ENCODE measurements at places on chromosomes 3 and 15. TPM values are rescaled to one million over a fixed set of nuclear protein-coding genes. Genes with fewer than 3 reads are reported as not detected.
A peak's percentile ranks its signal among the peaks of the same experiment; 100 is the strongest.

SYNPR gene
- not detected for total RNA-seq

PP2D1 gene
- not detected for total RNA-seq

ZBBX gene
- total RNA-seq = not detected

CCPG1 gene
- total RNA-seq = 80.9 TPM

GHSR gene
- total RNA-seq = not detected

EPB42 gene
- total RNA-seq = not detected

ADCY5 gene
- total RNA-seq = 0.51 TPM

CCDC54 gene
- not detected for total RNA-seq

SPINK8 gene
- not detected for total RNA-seq

TIGIT gene
- not detected for total RNA-seq

FGF7 gene
- 488 TPM for total RNA-seq

KNG1 gene
- not detected for total RNA-seq

GOLGA8G gene
- total RNA-seq = not detected

FOXB1 gene
- not detected for total RNA-seq

AP3B2 gene
- total RNA-seq = 0.17 TPM

DNA sequence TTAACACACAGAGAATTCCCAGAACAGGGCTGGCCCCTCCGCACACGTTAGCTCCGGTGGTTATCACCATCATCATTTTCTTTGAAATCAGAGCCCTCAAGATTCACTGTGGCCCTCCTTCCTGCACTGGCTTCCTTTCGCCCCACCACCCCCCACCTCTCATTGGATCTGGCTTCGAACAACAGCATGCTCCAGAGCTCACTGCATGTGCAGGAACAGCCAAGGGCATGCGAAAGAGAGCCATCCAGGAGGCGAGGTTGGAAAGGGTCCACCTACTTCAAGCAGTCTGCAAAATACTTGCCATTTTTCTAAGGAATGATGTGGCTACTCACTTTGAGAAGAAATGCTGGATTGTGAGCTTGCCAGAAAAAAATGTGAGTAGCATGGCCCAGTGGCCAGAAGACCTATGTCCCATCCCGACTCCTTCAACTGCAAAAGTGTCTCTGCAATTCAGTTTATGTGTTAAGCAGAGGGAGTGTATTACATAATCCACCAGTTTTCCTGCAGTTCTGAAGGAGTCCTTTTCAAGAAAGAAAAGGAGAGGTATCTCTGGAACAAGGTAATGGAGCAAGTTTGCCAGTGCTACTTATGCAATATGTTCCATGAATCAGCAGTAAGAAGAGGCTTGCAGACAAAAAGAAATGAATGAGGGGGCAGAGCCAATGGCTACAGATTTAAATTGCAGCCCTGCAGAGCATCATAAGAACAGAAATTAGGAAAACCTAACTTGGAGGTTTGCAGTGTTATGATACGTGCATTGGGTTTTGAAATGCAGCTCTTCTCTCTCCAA is 92.8 kb downstream of the OCA2 start:
- H3K4me3 ChIP-seq = no peak overlapping the region
- DNase-seq = peak; percentile 42
- no peaks in the 10 kb centered on the region for H3K4me1 ChIP-seq
- no peaks in the 10 kb centered on the region for H3K36me3 ChIP-seq
- no peaks in the 10 kb centered on the region for H3K27me3 ChIP-seq

DNA sequence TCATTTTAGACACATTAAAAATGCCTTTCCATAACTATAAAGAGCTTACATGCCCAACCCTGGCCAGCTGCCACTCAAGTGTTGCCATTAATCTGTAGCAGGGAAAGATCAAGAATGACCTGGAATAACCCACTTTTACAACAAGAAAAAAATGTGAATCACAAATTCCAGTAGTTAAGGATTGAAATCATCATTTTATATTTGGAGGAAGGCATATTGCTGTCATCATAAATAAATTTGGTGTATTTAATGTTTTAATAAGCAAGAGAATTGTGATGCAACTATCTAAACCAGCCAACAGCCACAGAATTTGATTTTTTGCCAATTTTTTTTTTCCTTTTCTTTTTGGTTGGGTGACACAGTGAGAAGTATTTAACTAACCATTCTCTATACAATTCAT is 240.0 kb upstream of the SEMA6D start:
- no peaks in the 10 kb centered on the region for H3K4me1 ChIP-seq
- no peak overlapping the region for H3K4me3 ChIP-seq
- H3K27me3 ChIP-seq = no peaks in the 10 kb centered on the region
- no peaks in the 10 kb centered on the region for H3K36me3 ChIP-seq
- peak; percentile 49 for DNase-seq

- no peaks in the 10 kb centered on the region for H3K4me1 ChIP-seq
- H3K36me3 ChIP-seq = no peaks in the 10 kb centered on the region
- H3K27me3 ChIP-seq = no peaks in the 10 kb centered on the region
- H3K4me3 ChIP-seq = no peak overlapping the region
- no peak for DNase-seq
Observed at GRCh38 chr15:83955806-83956265, 279.7 kb upstream of the GOLGA6L4 start.

- no peaks in the 10 kb centered on the region for H3K36me3 ChIP-seq
- no peaks in the 10 kb centered on the region for H3K4me1 ChIP-seq
- DNase-seq = no peak
- H3K27me3 ChIP-seq = no peaks in the 10 kb centered on the region
Observed at GRCh38 chr15:84766461-84767035, 18.2 kb downstream of the ZNF592 start.

DNA sequence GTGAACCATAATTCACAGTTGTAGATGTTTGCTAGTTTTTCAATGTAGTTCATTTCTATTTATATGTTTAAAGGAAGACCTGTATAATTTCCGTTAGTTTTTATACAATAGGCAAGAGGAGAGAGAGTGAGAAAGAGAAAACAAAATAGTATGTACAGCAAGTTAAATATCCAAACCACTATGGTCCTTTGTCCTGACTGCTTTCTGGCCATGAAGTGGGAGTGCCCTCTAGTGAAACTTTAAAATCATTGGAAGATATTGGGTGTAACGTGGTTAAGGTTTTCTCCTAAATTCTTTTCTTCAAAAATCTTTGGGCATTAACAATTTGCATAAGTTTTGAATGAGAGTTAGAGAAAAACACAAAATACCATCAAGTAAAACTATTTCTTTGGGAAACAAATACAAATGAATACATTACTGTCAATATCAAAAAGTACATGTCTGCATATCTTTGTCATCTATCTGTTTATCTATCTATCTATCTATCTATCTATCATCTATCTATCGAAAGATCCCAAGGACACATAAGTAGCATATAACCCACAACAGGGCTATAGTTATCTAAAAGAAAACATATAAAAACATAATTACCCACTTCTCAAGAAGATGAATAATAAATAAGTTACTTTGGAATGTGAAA is 534.6 kb upstream of the ATP11B start:
- no peaks in the 10 kb centered on the region for H3K27me3 ChIP-seq
- no peak overlapping the region for H3K27ac ChIP-seq
- peak; percentile 58 for DNase-seq
- no peaks in the 10 kb centered on the region for H3K4me1 ChIP-seq

DNA sequence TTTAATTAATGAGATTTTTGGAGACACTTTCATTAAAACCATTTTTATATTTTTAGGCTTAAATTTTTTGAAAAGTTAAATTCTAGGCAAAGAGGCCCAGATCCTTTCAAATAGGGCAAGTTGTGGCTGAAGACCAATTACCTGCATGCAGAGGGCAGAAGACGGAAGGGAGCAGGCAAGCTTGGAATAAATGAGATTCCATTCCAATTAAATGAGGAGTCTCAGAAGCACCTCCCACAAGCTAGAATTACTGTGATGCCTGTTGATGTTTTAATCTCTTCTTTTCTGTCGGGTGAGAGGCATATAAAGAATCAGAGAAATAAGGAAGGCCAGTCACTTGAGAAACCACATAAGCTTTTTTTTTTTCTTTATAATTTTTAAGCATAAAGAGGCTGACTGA is 46.8 kb downstream of the KBTBD8 start:
- no peaks in the 10 kb centered on the region for H3K36me3 ChIP-seq
- peak; percentile 36 for DNase-seq
- H3K27ac ChIP-seq = no peak overlapping the region
- H3K4me3 ChIP-seq = no peak overlapping the region
- H3K27me3 ChIP-seq = no peaks in the 10 kb centered on the region

DNA sequence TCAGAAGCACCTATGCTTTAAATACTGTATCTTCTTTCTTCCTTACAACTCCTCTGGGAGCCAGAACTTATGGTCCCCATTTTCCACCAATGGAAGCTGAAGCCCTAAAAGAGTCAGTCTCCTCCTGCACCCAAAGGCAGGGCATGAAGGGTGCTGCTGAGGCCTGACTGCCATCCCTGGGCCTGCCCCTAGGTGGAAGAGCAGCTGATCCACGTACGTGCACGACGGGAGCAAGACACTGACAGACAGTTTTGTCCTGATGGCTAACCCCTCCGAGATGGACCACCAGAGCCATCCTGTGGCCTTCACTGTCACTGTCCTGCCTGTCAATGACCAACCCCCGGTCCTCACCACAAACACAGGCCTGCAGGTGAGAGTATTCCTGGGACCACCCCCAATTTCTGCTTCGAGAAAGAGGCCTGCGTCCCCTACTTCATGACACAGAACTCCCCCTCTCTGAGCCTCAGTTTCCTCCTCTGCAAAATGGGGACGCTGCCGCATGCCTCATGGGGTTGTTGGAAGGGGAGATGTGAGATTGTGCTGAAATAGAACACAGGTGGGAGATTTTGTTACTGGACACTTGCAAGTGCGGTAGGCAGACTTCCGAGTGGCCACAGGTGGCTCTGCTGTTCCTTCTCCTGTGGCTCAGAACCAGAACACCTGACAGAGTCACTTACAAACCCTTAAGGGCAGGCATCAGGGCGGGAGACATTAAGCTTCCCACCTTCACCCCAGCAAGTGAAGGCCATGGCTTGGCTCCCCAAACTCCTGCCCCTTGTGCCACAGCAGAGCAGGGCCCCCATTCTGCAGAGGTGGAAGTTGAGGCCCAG is 175.4 kb downstream of the TBC1D2B start:
- no peaks in the 10 kb centered on the region for H3K36me3 ChIP-seq
- no peak for DNase-seq
- H3K27ac ChIP-seq = no peak overlapping the region
- H3K27me3 ChIP-seq = no peaks in the 10 kb centered on the region

- peaks cover 3% of the 10 kb centered on the region for H3K4me1 ChIP-seq
- H3K27ac ChIP-seq = no peak overlapping the region
- DNase-seq = peak; percentile 70
Observed at GRCh38 chr15:60745469-60746061, 266.6 kb upstream of the ICE2 start.

DNA sequence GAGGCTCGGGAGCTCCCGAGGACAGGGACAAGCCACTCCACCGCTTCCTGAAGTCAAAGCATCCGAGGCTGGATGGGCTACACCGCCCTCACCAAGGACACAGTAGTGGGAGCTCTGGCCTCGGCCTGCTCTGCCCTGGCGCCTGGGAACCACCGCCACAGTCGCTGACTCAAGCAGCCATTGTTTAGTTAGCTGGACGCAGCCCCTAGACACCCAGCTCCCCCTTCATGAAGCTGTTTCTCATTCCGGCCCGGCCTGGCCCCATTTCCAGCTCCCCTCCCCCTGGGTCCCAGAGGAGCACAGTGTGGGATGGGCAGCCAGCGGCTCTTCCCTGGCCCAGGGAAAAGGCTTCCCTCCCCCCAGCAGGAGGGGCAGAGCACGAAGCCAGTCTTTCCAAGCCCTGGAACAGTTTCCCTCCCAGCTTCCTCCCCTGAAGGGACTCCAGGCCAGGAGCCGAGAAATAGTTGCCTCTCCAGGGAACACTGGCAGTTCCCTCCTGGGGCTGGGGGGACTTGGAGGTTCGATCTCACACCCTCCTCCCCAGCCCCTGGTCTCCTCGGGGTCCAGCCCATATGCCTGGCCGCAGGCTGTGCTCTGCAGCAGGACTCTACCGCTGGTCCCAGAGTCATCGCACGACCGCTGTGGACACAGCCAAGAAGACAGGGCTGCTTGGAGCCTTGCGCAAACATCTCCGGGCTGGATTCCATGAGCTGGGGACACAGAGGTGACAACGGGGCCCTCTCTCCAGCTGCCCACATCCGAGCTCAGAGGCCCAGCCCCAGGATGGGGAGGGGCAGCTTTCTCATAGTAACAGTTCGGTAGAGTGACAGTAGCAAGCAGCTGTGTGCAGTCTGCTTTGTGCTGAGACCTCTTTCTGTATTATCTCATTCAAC is 10.0 kb downstream of the PLXND1 start:
- H3K4me1 ChIP-seq = peaks cover 76% of the 10 kb centered on the region
- DNase-seq = peak; percentile 96
- H3K27me3 ChIP-seq = no peaks in the 10 kb centered on the region

DNA sequence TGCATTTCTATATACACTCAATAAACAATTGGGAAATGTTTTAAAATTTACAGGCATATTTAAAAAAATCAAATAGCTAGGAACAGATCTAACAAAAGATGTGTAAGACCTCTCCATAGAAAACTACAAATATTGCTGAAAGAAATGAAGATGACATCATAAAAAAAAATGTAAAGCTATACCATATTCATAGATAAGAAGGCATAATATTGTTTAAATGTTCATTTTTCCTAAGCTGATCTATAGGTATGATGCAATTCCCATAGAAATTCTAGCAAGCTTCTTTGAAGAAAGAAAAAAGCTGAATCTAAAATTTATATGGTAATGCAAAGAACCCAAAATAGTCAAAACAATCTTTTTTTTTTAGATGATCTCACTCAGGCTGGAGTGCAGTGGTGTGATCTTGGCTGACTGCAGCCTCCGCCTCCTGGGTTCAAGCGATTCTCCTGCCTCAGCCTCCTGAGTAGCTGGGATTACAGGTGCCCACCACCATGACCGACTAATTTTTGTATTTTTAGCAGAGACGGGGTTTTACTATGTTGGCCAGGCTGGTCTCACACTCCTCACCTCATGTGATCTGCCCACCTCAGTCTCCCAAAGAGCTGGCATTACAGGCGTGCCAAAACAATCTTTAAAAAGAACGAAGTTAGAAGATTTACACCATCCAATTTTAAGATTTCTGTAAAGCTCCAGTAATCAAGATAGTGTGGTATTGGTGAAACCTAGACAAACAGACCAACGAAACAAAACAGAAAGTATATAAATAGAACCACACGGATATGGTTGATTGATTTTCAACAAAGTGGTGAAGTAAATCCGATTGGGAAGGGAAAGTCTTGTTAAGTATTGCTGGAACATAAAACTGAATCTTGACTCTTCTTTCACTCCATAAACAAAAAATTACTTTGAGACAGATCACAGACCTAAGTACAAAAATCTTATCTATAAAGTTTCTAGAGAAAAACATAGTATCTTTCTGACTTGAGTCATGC is 6.3 kb upstream of the BHLHE40 start:
- peaks cover 6% of the 10 kb centered on the region for H3K4me1 ChIP-seq
- H3K27me3 ChIP-seq = no peaks in the 10 kb centered on the region
- no peak for DNase-seq
- no peak overlapping the region for H3K27ac ChIP-seq
- H3K36me3 ChIP-seq = no peaks in the 10 kb centered on the region

GRCh38 chr3:72959336-72959735 is 37.3 kb upstream of the PPP4R2 start:
- no peaks in the 10 kb centered on the region for H3K27me3 ChIP-seq
- no peak overlapping the region for H3K4me3 ChIP-seq
- no peak for DNase-seq
- H3K27ac ChIP-seq = no peak overlapping the region

- H3K36me3 ChIP-seq = no peaks in the 10 kb centered on the region
- no peak overlapping the region for H3K27ac ChIP-seq
- H3K4me1 ChIP-seq = no peaks in the 10 kb centered on the region
- DNase-seq = no peak
Observed at GRCh38 chr3:147421184-147421912, 12.2 kb downstream of the ZIC1 start.

GRCh38 chr3:108823227-108823626 is 641 bp downstream of the TRAT1 start:
- no peaks in the 10 kb centered on the region for H3K4me1 ChIP-seq
- H3K27ac ChIP-seq = no peak overlapping the region
- no peak overlapping the region for H3K4me3 ChIP-seq
- H3K27me3 ChIP-seq = no peaks in the 10 kb centered on the region
- no peaks in the 10 kb centered on the region for H3K36me3 ChIP-seq

Measured in fibroblast of lung (primary cell).